ENCODE measurements at places on chromosomes 7 and 10.

GRCh38 chr7:89012016-89012415 lies 216.5 kb upstream of the TEX47 start:
- DNase-seq, result no peak

DNA sequence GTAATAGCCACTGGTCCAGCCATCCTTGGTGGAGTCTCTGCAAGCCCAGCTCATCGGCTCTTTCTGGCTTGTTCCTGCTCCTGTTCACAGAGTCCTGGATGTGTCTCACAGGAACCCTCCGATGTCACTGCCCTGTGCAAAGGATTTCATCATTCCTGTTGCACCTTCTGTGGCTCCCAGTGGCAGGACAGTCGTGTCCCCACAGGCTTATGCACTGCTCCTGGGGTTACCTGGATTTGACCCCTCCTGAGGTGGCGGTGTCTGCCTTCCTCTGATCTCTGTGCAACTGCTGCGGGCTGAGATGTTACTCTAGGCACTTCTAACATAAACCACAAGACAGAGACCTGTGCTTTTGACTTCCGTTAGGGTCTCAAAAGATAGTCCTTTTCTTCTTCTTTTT lies 30.6 kb downstream of the APBB1IP start:
- no peak for DNase-seq

GRCh38 chr7:40219917-40220316 lies 85.1 kb downstream of the SUGCT start:
- DNase-seq, result peak; percentile 84

GRCh38 chr10:13047529-13048206 lies 46.2 kb upstream of the CCDC3 start:
- DNase-seq, result no peak

DNA sequence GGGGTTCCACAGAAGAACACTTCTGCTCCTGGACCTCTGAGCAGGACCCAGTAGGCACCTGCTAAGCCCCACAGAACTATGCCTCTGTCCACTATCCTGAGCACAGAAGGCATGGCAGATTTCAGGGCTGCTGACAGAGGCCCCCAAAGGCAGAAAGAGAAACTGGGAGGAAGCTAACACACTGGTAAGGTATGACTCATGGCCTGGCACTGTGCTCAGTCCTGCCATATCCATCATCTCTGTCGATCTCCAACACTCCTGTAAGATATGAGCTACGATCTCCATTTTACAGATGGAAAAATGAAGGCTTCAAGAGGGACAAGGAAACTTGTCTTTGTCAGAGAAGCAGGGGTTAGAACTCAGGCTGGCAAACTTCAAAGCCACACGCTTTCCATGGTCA lies 62.2 kb downstream of the GRID1 start:
- DNase-seq, result no peak

- peak; percentile 47 for DNase-seq
These were observed 7.6 kb downstream of the TCF7L2 start for GRCh38 chr10:112957640-112958092.

DNA sequence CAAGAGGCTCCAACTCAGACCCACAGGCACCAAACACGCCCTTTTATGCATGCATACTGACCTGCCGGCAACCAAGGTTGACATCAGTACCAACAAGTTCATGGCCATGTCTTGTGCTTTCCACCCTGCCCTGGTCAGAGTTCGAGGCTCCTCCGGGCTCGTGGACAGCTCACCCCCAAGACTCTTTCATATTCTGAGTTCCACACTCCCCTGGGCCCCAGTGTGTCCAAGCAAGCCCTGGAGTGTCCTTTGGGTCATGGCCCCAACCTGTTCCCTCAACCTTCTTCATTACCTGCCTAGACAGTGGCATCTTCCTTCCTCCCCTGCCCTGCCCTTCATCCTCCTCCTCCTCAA lies 40.5 kb downstream of the HIF1AN start:
- DNase-seq, result no peak

DNA sequence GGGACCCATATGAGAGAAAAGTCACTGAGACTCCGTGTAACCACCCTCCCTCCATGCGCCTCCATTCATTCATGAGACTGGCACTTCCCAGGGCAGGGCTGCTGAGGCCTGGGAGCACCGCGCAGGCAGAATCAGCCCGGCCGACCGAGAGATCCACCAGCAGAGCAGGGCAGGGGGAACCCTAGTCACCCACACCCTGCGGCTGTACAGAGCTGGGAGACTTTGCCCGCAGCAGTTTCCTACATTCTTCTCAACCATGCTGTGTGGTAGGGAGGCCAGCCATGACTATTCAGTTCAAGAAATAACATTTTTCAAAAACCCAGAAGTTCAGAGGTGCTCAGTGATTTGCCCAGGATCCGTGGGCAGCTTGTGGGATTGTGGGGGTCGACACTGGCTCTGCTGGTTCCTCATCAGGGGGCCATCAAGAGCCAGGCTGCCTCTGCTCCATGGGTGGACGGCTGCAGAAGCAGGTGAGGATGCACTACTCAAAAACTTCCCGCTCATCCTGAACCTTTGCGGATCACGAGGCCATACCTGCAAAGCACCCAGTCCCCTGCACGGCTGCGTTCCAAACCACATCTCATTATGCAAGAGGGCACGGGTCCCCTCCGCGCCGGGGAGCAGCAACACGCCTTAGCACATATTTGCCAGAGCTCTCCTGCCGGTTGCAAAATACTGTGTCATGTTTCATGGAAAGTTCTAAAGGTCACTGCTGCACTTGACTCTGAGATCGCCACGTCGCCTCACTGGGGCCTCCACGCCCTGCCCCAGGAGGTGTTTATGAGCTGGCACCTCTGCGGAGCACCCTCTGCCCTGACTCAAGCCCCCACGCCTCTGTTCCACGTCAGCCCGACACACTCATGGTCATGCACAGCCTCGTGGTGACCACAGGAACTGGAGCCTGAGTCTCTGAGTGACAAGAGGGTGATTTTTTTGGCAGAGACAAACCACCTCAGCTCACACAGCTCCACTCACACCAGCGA lies 132.0 kb downstream of the PRKAG2 start:
- peak; percentile 91 for DNase-seq

DNA sequence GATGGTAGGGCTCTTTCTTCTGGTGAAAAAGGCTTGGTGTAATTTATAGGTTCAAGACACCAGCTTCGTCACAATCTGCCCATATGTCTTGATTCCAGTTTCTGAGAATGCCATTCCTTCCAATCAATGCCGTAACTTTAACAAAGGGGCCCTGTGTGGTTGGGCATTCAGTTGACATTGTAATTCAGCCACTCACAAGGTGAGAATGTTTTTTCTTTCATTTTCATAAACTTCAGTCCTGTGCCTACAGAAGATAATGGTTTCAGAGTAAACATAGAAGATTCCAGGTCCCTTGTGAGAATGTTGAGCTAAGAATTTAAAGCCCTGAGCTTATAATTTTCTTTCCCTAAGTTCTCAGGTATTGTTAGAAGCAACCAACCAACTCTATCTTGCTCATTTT lies 67.3 kb upstream of the AASS start:
- DNase-seq, result no peak

DNA sequence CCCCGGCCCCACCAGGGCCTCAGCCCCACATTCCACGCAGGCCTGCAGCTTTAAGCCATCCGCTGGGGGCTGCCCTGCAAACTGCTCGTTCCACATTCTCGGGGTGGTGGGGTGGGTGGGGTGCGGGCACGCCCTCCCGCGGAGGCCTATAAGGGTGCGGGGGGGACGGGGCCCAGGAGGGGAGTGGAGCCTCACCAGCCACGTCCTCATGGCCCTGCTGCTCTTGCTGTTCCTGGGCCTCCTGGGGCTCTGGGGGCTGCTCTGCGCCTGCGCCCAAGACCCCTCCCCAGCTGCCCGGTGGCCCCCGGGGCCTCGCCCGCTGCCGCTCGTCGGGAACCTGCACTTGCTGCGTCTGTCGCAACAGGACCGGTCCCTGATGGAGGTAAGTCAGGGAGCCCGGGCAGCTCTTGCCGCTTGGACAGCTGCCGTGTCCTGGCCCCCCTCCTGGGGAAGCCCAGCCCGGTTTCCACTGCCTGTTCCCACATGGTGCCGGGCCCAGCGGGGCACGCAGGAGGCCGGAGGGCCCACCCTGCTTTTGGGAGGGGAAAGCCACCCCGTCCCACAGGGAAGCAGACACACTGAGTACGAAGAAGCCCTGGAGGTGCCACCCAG lies at the start of gene CYP2W1:
Gene CYP2W1, plus strand, starts transcription at position 178 of the 612 bp plus-strand sequence. Its CDS starts 31 bp downstream, at position 209.
- DNase-seq, result no peak

- no peak for DNase-seq
These were observed 166.7 kb upstream of the NRP1 start for GRCh38 chr10:33501161-33501560.

DNA sequence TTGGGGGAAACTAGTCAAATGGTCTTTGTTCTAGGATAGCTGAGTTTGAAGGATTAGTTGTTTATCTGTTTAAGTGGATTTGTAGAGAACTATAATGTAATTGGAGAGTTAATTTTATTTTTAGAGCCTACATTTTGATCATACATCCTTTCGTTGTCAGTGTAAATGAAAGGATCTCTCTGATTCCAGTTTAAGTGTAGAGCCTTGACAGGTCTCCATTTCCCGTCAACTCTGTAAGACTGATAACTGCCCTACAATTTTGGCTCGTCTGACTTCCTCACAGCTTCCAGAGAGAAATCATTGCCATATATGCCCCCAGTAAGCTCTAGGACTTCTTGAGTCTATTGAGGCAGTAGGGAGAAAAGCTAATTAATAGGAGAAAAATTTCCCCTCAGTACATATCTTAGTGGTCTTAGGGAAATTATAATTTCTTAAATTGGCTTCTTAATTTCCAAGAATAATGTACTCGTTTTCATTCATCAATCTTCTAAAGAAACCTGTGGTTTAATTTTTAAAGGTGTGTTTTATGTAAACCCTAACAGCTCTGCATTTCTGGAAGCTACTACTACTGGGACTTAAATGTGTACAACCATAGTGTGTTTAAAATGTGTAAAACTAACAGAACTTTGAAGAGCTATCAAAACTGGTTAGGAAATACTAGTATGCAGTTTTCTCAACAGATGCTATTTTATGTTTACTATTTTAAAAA lies 3.8 kb downstream of the KMT2E start:
- DNase-seq, result no peak

GRCh38 chr7:70000737-70001348 lies 402.6 kb downstream of the AUTS2 start:
- no peak for DNase-seq

- DNase-seq, result no peak
These were observed 183.2 kb downstream of the ADK start for GRCh38 chr10:74334221-74334620.

- DNase-seq, result peak; percentile 90
These were observed 70.5 kb upstream of the COL13A1 start for GRCh38 chr10:69731184-69731583.

DNA sequence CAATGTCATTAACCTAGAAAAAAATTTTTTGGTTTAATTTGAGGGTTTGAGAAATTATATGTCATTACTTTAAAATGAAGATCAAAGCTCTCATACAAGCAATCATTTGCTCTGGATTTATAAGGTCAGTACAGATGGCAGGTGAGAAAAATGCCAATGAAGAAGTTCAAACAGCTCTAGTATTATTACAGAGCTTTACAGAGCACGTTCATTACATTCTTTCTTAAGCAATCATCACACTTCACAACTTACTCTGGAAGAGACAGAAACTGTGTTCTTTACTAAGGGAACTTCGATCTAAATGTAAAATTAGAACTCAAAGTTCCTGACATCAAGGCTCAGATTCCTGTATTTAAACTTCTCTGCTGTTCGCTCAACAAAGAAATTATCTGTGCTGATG lies 153.4 kb downstream of the ATE1 start:
- DNase-seq, result peak; percentile 9

DNA sequence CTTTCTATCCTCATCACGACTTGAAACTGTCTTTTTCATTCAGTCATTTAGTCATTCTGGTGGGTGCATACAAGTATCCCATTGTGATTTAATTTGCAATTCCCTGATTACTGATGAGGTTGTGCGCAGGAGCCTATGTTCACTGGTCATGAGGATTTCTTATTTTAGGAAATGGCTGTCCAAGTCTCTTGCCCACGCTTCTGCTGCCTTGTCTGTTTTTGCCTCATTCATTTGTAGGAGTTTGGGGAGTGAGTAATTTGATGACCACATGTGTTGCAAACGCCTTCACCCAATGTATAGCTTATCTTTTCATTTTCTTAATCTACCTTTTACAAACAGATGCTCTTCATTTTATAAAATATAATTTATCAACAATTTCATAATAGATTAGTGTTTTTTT lies 127.3 kb downstream of the ARHGAP22 start:
- DNase-seq, result no peak

DNA sequence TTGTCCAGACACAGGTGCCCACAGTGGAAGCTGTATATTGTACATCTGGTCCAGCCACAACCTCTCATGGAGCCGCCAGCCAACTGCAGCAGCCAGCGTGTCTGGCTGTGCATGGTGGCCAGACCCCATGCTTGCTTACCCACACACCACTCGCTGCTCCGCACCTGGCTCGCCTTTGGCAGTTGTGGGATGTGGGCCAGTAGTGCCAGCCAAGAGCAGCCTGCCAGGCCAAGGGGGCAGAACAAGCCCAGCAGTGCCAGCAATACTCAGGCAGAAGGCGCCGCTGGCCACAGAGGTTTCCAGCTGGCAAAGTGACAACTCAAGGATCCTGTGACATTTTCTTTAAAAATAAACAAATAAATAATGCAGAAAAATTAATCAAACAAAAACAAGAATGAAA lies 11.7 kb upstream of the TMEM243 start:
- DNase-seq, result no peak

DNA sequence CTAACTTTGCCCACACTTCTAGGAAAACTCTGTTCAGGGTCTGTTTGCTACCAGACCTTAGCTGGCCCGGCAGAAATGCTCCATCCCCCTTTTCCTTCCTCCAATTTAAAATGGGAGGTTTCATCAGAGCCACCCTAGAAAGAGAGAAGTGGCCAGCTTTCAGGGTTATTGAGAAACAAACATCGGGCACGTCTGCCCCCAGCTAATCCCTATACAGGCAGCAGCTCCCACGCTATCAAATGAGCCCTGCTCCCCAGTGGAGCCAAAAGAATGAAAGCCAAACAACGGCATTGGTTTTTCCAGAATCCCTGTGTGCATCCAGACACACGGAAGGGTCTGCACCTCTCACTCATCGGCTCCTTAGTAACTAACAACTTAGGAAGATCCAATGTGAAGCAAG lies 132.5 kb downstream of the GRID1 start:
- no peak for DNase-seq

GRCh38 chr10:62177111-62177510 lies 91.5 kb downstream of the RTKN2 start:
- no peak for DNase-seq

GRCh38 chr7:139111811-139112301 lies 2.3 kb upstream of the ZC3HAV1 start:
- DNase-seq, result no peak

Measured in mesenchymal stem cell (in vitro differentiated cells and primary cell).